ENCODE measurements at places on chromosomes 12 and 14. TPM values are rescaled to one million over a fixed set of nuclear protein-coding genes. Genes with fewer than 3 reads are reported as not detected.

Gene NKX2-8
- not detected for polyA plus RNA-seq

Gene PTGER2
- 0.49 TPM for polyA plus RNA-seq

Gene NEUROD4
- polyA plus RNA-seq = not detected

Gene IGFBP6
- 83.9 TPM for polyA plus RNA-seq

Gene VSIG10
- 18.3 TPM for polyA plus RNA-seq

Gene ZDHHC22
- polyA plus RNA-seq = not detected

Gene RITA1
- 8.7 TPM for polyA plus RNA-seq

Gene DCN
- 1,769 TPM for polyA plus RNA-seq

Gene BHLHE41
- polyA plus RNA-seq = 23.2 TPM

Gene ARMH4
- 1.9 TPM for polyA plus RNA-seq

Gene SLC10A1
- not detected for polyA plus RNA-seq

Gene LTBP2
- polyA plus RNA-seq = 13.9 TPM

Gene RBM23
- polyA plus RNA-seq = 36.9 TPM

Gene GON7
- 11.5 TPM for polyA plus RNA-seq

Gene ITGB7
- polyA plus RNA-seq = 3.0 TPM

Gene WSCD2
- polyA plus RNA-seq = 0.22 TPM

Gene DAZAP2
- 266 TPM for polyA plus RNA-seq

Gene TAOK3
- 7.9 TPM for polyA plus RNA-seq

Gene ERP27
- polyA plus RNA-seq = 0.21 TPM

Gene TCL1B
- polyA plus RNA-seq = not detected

Gene HIGD1C
- polyA plus RNA-seq = not detected

Gene IGF1
- polyA plus RNA-seq = 94.8 TPM

Gene ALG10B
- polyA plus RNA-seq = 1.5 TPM

Gene GUCY2C
- polyA plus RNA-seq = not detected

Gene MYF6
- 0.07 TPM for polyA plus RNA-seq

Gene KCNMB4
- polyA plus RNA-seq = 1.1 TPM

Gene METTL25
- 3.9 TPM for polyA plus RNA-seq

Gene ATN1
- 119 TPM for polyA plus RNA-seq

Gene LGMN
- 115 TPM for polyA plus RNA-seq

Gene SLC41A2
- 9.0 TPM for polyA plus RNA-seq

Gene VWF
- polyA plus RNA-seq = 130 TPM

Gene STAB2
- 0.90 TPM for polyA plus RNA-seq

Gene DLK1
- polyA plus RNA-seq = not detected

Gene SYNDIG1L
- polyA plus RNA-seq = not detected

Gene TPPP2
- not detected for polyA plus RNA-seq

Gene TMEM30B
- 1.6 TPM for polyA plus RNA-seq

Gene NRL
- polyA plus RNA-seq = 1.6 TPM

Gene KRT77
- not detected for polyA plus RNA-seq

Gene TEAD4
- 11.8 TPM for polyA plus RNA-seq

Gene GARIN6
- polyA plus RNA-seq = not detected

Gene C12orf75
- 15.2 TPM for polyA plus RNA-seq

Gene CMKLR1
- polyA plus RNA-seq = 7.0 TPM

Gene PRR13
- 82.1 TPM for polyA plus RNA-seq

Gene NTN4
- 11.1 TPM for polyA plus RNA-seq

Gene SERPINA1
- 37.5 TPM for polyA plus RNA-seq

Gene RFC5
- 5.8 TPM for polyA plus RNA-seq

Gene PNN
- polyA plus RNA-seq = 39.3 TPM

Gene CMA1
- 0.13 TPM for polyA plus RNA-seq

Gene MVK
- polyA plus RNA-seq = 11.7 TPM

Gene ADCY4
- 8.7 TPM for polyA plus RNA-seq

Gene GIT2
- polyA plus RNA-seq = 13.9 TPM

Measured in adipose tissue (tissue), 3 donors.